Endodermal cell (in vitro differentiated cells): ENCODE measurements at places on chromosomes 7 and 10.
A peak's percentile ranks its signal among the peaks of the same experiment; 100 is the strongest.

GRCh38 chr10:105056413-105056812 lies 415.3 kb downstream of the SORCS3 start:
- no peak for DNase-seq

- DNase-seq = peak; percentile 33
These were observed 47.8 kb upstream of the KCNMA1 start for GRCh38 chr10:77685432-77685831.

DNA sequence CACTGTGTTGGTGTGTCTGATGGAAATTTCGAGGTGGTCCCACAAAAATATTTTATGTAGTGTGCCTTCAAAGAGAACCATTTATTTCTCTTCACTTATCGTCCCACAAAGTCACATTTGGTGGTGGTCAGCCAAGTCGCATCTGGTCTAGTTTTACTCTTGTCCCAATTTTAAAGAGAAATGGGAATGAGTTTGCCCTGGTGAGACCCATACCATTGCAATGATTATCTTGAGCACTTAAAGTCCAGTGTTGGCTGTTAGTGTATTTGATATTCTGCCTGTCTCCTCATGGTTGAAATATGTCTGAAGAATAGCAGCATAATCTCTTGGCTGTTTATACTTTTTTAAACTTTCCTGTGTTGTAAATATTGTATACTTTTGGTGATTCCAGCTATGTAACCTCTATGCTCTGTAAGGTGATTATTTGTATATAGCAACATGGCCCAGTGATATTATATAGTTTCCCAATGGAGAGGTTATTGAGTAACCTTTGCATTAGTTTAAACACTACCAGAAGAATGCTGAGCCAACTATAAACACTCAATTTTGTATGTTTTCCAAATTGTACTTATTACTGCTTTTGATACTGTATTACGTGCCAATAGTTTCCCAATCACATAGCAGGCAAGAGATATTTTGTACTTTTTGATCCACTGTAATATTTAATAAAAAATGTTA lies 172.2 kb downstream of the RTKN2 start:
- DNase-seq = no peak

GRCh38 chr7:4633012-4633411 lies 49.1 kb upstream of the FOXK1 start:
- no peak for DNase-seq

GRCh38 chr7:32154797-32155196 lies 84.6 kb upstream of the PDE1C start:
- no peak for DNase-seq

DNA sequence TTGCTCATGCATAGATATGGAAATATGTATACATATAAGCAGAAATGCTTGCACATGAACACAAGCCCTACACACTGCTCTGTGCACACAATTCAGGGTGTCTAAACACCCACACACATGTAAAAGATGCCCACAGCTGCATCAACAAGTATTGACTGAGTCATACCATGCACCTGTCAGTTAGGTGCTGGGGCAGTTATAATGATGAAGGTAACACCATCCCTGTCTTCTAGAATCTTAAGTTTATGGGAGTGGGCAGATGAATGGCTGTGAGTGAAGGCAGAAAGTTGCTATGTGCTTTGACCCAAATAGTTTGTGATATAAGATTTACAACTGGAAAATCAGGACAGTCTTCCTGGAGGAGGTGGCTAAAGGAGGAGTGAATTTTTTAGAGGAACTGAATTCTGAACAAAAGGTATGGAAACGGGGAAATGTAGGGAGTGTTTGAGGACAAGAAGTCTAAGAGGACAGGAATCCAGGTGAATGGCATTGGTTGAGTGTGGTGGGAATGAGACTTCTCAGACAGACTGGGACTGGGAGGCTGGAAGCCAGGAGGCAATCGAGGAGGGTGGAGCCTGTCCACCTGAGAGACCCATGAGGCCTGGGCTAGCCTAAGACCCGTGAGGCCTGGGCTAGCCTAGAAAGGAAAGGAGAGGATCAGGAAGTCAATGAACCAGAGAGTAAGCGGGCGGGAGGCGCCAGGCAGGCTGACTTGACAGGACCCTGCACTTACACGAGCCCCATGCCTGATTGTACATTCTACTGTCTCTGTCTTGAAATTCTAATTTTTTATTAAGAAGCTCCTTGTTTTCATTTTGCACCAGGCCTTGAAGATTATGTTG lies 20.7 kb downstream of the POLL start:
- no peak for DNase-seq

GRCh38 chr10:130045091-130045652 lies 65.5 kb downstream of the C10orf143 start:
- DNase-seq = peak; percentile 89

DNA sequence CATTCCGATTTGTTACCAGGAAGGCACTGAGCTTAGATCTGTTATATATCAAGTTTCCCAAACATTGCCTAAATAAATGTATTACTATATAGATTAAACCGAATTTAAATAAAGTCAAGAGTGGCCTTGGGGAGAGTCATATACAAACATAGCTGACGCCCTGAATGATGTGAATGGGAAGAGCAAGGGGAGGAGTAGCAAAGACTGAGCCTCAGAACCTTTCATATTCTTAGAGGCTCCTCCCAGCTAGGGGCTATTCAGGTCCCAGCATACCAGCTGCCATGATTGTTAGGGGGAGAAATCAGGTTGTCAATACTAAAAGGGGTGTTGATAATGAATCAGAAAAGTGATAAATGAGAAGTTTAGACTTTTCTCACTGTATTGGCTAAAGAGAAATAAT lies 64.7 kb upstream of the ITGB1 start:
- no peak for DNase-seq
